ENCODE measurements at places on chromosomes 1 and 21.

- no peak for DNase-seq
Measured at GRCh38 chr1:86762336-86762735, 58.0 kb downstream of the SH3GLB1 start.

GRCh38 chr1:79660129-79660528 is 653.6 kb upstream of the ADGRL4 start:
- DNase-seq = no peak

GRCh38 chr1:150895618-150896017 is 8.7 kb downstream of the CTXND2 start:
- no peak for DNase-seq

- DNase-seq = no peak
Measured at GRCh38 chr1:188170411-188170810, 1341.7 kb downstream of the PLA2G4A start.

DNA sequence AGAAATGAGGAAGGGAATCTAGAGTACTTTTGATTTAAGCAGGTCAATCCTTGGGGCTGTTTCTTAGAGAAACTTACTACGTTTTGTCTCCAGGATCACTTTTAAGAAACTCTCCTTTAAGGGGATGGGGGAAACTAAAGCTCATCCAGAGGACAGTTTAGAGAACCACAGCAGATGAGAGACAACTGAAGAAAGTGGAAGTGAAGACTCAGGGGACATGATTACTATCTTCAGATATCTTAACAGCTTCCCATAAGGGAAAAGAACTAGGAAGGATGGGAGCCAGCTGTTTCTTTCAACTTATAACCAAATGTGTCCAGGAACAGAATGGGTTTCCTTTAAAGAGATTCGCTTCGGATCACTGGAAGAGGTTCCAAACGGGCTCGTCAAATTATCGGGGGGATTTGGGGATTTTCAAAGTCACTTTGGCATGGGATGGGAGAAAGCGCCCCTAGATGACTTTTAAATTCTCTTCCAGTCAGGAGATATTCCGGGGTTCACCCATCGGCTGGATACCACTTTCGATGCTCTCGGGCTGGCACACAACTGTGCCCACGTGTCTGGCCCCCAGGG is 1.2 kb downstream of the SCMH1 start:
- DNase-seq = no peak

GRCh38 chr1:8109216-8109615 is 83.1 kb upstream of the ERRFI1 start:
- DNase-seq = no peak

DNA sequence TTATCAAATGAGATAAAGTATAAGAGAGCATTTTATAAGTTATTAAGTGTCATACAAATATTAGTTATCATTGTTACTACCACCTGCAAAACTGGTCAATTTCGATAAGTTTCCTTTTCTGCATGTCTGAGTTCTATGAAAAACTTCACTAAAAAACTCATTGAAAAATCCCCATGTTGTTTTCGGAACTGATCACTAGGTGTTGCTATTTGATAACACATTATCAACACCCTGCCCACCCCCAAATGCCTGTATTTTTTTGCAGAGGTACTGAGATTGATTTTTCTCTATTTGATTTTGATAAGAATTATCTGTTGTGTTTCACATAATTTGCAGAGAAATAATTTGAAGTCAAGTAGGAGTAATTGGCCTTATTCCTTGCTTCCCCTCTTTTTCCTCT is 22.1 kb upstream of the DISP1 start:
- DNase-seq = no peak

DNA sequence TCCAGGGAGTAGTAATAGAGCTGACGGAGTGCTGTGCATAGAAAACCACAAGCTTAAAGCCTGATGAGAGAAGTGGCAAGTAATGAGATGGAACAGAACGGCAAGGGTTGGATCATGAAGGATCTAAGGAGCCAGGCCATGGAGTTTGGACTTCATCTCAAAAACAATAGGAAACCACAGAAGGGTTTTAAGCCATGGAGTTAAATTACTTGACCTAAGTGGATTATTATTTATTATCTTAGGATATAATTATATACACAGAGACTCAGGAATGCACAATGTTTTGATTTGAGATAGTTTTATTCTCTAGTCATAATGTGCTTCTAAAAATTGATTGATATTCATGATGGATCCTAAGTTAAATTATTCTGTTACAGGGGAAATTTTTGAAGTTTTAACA is 242.4 kb downstream of the PLPP3 start:
- DNase-seq = no peak

- no peak for DNase-seq
Measured at GRCh38 chr21:20647607-20648006, 350.6 kb upstream of the NCAM2 start.

DNA sequence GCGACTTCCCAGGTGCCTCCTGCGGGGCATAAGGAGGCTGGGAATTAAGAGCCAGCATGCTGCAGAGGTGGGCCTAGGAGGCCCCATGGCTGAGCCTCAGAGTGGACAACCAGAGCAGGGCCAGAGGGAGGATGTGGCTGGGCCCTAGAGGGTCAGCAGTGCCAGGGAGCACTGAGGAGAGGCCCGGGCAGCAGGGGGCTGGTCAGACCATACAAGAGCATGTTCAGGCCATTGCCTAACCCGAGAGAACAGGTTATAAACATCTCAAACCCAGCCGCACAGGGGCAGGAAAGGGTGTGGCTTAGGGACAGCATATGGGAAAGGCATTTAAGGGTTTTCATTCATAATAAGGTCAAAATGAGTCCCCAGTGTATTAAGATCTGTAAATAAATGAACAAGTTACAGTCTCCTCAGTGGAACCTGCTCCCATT is 51.1 kb downstream of the IER5 start:
- DNase-seq = no peak

- no peak for DNase-seq
Measured at GRCh38 chr1:11256299-11256698, 6.1 kb downstream of the MTOR start.

DNA sequence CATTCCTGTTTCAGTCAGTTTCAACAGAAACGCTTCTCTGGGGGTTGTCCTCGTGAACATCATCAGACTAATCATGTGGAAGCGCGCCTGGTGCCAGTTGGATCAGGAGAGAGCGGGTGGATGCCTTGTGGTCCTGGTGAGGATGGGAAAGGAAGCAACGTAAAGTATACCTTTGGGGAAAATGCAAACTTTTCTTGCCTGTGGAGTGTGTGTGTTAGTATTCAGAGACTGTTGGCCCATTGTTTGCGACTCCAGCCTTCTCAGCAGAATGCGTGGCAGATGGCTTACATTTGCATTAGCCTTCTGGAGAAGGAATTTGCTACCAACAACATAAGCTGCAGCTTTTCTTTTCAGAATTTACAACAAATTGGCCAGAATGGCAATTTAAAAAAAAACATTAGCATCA is 173.9 kb downstream of the RWDD3 start:
- DNase-seq = no peak

GRCh38 chr1:37656026-37656425 is 21.3 kb upstream of the RSPO1 start:
- DNase-seq = no peak

DNA sequence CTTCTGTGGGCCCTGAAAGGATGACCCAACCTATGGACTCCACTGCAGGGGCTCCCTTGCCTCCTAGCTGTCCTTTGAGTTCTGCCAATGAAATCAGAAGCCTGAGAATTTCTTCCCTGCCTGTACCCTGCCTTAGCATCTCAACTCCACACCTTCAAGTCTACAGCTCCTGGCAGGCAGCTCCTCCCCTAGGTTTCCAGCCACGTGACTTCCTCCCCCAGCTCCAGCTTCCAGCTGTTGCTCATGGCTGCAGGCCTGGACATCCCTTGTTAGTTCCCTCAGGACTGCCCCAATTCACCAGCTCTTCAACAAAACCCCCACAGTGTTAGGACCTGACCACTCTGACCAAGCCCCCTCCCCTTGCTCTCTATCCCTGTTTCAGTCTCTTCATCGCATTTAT is 2.4 kb downstream of the RCAN1 start:
- DNase-seq = no peak

DNA sequence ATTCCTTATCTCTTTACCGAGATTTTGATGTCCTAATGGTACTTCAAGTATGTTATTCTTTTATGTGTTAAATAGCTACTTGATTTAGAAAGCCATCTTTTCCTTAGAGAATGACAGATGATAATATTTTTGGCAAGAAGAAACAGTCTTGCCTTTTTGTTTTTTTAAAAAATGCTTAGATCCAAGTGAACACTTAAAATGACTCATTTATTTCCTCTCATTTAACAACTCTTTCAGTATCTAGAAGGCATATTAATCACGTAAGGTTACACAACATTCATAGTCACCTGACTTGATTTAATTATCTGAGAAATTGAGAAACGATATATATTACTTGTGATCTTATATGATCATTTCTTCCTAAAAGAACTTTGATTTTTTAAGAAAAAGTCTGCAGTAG is 52.4 kb downstream of the SUCO start:
- no peak for DNase-seq

DNA sequence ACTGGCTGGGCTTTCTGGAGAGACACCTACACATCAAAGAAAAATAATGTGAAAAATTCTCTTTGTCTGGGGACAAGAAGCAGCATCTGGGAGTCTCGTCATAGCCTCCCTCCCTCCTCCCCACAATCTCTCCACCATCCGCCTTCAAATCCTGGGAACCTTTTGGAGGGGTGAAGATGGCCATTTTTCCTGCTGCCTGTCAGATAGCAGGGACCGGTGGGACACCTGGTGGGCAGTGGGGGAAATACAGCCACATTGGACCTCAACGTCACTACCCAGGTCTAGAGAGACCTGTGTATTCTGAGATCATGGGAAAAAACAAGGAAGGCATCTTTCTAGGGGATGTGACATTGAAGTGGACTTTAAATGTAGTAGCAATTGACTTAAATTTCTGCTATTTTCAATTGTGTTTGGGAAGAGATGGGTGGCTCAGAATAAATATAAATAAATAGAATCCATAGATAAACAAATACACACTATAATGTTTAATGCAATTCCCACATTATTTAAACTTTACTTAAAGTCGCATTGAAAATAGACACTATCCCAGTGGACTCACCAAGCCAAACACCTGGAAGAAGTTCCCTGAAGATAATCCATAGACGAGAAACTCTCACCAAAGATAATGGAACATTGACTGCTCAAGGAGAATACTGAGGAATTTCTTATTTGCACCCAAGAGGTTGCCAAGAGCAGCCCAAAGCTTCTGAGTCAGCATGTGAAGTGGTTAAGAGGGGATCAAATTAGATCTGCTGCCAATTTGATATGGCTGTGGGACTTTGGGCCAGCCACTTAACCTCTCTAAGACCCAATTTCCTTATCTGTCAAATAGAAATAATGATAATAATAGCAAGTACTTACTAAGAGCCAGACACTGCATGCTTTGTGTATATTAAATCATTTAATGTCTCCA is 147.6 kb upstream of the CAMK1G start:
- DNase-seq = no peak

DNA sequence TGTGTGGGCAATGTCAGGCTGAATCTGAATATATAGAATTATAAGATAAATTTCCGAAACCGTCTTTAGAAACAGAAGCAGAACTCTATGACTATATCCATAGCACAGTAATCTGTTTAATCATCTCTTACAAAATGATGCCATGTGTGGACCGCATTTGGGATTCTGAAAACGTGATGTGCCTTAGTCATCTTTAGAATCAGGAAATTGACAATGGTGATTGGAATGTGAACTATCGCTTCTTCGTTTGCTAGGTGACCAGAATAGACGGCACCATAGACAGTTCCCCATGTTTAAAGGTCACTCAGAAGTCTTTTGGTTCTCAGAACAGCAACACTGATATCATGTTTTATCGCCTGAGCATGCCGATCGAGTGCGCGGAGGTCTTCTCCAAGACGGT is 300.3 kb downstream of the ZP4 start:
- DNase-seq = no peak

- peak; percentile 6 for DNase-seq
Measured at GRCh38 chr1:177209357-177209756, 38.6 kb downstream of the BRINP2 start.

DNA sequence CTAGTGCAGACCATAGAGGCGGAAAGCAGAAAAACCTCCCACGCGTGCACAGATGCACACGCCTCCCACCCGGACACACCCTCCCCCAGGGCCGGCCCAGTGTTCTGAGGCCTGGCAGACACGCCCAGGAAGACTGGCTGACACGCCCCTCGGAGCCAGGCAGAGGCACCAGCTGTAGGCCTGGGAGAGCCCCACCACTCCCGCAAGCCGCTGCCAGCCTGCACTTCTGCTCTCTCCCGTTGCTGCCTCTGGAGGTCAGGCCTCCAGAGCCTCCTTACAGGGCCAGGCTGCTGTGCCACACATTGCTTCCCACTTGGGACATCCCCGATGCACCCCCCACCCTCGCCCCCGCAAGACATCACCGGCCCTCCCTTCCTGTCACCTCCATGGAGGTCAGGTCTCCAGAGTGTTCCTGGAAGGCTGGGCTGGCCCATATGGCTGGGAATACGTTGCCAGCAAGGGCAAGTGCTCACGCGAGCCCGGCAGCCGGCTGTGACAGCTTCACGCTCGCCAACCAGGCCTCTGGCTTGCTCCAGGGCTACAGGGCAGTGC is 40.4 kb downstream of the CASZ1 start:
- no peak for DNase-seq

GRCh38 chr1:217369271-217369981 is 261.5 kb downstream of the GPATCH2 start:
- DNase-seq = no peak

- DNase-seq = no peak
Measured at GRCh38 chr1:181635110-181635509, 151.8 kb downstream of the CACNA1E start.

GRCh38 chr1:54800899-54801759 is at the start of gene TTC22:
Gene TTC22, minus strand, starts transcription at chr1:54801323. Its CDS starts 160 bp downstream, at chr1:54801163.
- DNase-seq = no peak

GRCh38 chr1:48066936-48067335 is 69.8 kb upstream of the TRABD2B start:
- DNase-seq = no peak

DNA sequence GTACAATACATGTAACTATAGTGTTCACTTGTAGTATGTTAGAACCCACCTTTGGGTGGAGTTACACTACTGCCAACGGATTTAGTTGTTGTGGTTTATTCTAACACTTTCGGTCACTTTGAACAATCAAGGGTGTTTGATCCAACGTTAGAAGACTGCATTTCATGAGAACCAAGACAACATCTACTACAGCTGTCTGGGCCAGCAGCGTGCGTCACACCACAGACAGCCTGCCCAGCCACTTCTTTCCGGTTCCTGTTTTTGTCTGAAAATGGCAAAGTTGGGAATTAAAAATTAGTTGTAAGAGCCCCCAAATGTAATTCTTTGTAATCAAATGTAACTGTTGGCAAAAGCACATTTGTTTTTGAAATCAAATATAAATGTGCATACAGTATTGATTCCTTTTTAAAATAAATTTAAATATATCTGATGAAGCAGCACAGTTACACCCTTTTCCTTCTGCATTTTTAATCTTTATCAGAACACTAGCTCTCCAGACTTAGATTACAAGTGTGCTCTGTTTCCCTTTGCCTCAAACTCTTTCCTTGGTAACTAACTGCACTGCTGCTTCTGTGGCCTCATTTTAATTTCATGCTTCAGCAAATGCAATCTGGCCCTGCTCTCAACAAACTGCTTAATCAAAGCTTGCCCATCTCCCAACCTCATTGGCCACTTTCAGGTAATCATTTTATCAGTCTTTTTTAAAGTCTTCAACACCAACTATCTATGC is 86.6 kb upstream of the DPH5 start:
- no peak for DNase-seq

Measured in brain pericyte (primary cell).